ENCODE measurements at places on chromosomes 11 and 22.

DNA sequence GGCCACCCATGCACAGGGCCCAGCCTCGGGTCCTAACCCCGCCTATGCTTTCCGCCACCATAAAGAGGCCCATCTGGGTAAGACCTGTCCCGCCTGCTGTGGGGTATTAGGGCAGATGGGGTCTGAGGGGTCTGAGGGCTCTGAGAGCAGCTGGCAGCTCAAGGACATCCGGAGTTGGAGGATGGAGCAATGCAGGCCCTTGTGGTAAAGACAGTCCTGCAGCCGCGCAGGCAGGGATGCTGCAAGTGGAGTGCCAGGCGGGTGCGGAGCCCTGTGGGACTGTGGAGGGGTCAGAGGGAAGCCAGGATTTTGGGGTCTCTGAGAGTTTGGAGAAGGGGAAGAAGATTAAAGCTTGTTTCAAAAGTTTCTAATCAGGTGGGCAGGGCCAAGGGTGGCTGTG is 81.3 kb upstream of the PITPNB start:
- no peak for DNase-seq

GRCh38 chr11:126647735-126648134 is 292.2 kb downstream of the ST3GAL4 start:
- DNase-seq: no peak

GRCh38 chr11:107732689-107733051 is 20.8 kb upstream of the SLN start:
- DNase-seq: no peak

DNA sequence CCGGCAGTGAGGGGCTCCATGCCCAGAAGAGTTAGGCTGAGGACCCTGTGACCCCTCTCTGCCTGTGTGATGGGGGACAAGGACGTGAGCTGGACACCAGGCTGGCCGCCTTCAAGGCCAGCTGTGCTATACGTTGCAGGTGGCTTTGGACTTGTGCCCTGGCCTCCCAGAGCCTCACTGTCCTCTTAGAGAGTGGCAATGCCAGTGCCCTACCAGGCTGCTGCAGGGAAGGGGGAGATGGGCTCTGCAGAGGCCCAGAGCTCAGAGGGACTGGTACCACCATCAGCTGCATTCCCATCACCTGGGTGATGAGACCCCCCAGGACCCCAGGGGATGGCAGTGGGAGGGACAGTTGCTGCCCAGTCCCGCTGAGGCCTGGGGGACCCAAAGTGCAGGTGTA is 90.4 kb upstream of the SHISAL1 start:
- no peak for DNase-seq

DNA sequence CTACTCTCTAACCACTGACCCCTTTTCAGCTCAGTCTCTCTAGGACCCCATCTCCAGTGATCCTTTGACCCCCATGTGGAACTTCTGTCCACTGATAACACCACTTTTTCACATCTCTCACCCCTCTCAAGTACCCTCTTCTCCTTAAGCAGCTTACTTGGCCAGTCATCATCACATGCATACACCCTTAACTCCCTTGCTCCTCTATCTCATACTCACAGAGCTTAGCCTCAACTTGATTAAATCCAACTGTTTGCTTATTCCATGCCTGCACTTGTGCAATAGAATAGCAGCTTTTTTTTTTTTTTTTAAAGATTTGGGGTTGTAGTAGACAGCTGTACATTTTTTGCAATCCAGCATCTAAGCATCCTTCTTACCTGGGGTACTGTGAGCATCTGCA is 22.2 kb downstream of the AQP11 start:
- no peak for DNase-seq

GRCh38 chr22:26660961-26661578 is 3.7 kb downstream of the MIAT start:
- DNase-seq: no peak

DNA sequence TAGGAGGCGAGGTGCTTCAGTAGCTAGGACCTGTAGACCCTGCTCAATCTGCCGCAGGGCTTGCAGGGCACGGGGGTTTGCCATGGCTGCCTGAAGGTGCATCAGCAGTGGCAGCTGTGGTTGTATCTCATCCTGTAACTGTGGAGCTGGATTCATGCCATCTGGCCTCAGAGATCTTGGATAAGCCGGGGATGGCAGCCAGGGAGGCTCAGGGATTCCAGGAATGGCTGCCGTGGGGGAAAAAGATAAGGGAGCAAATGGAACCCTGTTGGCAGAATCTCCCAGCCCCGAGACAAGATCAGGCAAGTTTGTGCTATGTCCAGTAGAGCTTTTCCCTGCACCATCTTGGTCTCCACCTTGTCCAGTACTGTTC is 1.8 kb downstream of the UBQLN3 start:
- DNase-seq: no peak

GRCh38 chr11:63821411-63821810 is 8.2 kb downstream of the SPINDOC start:
- DNase-seq: no peak

GRCh38 chr22:28019881-28020861 is 101.1 kb upstream of the PITPNB start:
- DNase-seq: peak; percentile 89

GRCh38 chr11:36509201-36509639 is 852 bp downstream of the TRAF6 start:
- DNase-seq: peak; percentile 34

GRCh38 chr11:75031224-75031753 is 42.6 kb downstream of the NEU3 start:
- no peak for DNase-seq

- DNase-seq: peak; percentile 47
Measured at GRCh38 chr22:50082197-50082715, 3.0 kb downstream of the MLC1 start.

DNA sequence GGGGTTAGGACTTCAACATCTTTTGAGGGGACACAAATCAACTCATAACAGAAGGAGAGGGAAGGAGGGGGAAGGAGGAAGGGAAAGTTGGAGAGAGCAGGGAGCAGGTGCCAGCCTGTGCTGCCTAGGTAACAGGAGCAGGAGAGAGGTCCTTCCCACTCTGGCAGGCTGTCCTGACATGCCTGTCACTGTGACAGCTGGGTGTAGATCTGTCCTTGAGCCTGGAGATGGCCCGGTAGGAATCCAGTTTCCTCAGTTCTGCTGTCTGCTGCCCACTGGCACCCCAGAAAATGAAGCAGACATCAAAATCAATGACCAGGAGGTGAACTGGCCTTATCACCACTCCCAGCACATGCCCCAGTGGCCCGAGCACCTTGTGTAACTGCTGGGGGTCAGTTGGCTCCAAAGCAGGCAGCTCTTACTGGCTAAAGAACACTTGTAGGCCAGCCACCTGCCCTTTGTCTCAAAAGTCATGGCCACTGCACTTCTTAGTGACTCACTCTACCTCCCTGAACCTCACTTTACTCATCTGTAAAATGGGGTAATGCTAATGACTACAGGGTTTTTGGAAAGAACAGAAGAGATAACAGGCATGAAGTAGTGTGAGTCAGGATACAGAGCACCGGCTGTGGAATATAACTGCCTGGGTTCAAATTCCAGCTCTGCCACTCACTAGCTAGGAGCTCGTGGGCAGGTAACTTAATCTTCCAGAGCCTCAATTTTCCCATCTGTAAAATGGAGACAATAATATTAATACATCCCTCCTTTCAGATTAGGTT is 8.0 kb upstream of the TSPAN18 start:
- no peak for DNase-seq

Data from SK-N-SH (cell line).